ENCODE measurements at places on chromosomes 4 and X.

GRCh38 chrX:111170017-111170416 lies 74.0 kb downstream of the PAK3 start:
- no peak for DNase-seq

DNA sequence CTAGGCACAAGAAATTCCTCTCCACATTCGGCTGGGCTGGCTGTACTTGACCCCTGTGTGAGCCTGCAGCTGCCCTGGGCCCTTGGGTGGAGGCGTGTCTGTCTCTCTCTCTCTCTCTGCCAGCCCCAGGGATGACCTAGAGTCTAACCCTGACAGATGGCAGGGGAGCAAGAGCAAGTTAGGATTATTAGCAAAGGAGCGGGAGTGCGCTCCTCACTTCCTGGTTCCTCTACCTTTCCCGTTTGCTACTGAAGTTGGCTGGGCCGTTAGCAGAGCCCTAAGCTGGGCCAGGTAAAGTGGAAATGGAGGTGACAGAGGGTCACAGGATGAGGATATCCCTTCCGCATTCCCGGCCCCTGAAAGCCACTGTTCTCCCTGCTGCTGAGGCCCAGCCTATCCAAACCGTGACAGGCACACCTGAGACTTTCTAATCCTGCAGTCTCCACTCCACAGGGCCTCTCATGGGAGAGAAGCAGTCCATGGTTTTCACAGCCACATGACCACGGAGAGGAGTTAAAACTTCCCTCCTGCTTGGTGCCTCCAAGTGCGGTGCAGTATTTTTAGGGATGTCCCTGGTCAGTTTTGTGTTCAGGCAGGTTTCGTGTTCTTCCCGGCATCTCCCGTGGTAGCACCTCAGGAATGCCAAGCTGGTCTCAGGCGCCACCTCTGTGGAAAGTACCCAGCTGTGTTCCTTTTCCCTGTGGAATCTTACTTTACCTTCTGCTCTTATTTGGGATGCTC lies 79.3 kb downstream of the CLDN22 start:
- DNase-seq, result no peak

DNA sequence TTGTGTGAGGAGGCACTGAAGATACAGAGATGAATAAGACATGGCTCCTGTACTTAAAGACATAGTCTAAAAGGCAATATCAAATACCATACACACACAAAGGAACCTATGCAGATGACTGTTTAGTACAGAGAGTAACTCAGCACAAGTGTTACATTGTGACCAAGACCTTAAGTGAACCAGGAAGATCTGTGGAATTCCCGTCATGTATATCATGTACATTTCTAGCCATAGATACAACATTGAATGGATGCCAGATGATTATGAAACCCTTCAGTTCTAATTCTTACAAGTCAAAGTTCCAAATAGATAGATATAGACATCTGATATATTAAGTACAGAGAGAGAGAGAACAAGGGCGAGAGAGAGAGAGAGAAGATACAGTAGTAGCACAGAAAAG lies 73.2 kb downstream of the PAK3 start:
- DNase-seq, result no peak

DNA sequence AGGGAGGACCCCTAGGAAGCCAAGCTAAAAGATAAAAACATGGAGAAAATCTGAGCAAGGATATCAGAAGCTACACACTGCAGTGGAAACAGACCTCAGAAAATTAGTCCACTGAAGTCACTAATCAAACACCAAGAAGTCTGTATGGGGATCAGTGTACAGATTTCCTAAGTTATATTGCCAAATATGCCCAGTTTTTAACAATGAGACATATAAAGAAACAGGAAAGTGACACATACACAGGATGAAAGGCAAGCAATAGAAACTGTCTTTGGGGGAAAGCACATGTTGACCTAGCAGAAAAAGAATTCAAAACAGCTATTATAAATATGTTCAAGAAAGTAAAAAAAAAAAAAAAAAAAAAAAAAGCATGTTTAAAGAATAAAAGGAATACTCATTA lies 153.7 kb downstream of the PPP4R3C start:
- DNase-seq, result no peak

DNA sequence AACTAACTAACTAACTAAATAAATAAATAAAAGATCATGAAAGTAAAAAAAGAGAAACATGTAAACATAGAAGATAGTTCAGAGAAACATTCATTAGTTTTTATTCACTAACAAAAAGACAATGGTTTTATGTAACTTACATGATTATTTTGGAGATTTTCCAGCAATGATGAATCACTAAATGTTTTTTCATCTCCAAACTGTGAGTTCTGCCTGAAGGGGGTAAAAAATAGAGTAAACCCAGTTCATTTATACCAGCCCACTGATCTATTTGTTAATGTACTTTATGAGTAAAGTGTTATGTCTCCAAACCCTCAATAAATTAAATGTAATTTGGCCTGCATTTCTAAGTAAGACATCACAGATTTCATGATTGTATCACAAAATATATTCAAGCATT lies 101.1 kb downstream of the ATP8A1 start:
- no peak for DNase-seq

GRCh38 chr4:53744446-53745160 lies 153.3 kb upstream of the LNX1 start:
- no peak for DNase-seq

DNA sequence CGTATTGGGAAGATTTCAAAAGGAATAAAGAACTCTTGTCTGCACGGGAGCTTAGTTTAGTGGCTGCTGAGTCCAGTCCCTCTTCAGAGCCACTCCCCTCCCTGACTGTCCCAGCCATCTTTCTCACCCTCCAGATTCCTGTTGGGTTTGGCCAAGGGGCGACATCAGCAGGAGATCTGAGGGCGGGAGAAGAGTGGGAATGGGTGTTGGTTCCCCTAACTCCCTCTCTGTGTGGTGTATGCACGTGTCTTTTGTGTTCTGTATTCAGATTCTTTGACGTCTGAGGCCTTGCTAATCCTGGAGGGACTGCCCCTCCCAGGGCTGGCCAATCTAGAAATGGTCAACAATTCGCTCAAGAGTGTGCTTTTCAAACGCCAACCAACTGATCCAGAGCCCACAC lies 37.4 kb downstream of the CYTL1 start:
- no peak for DNase-seq

GRCh38 chrX:134481339-134481738 lies 21.4 kb downstream of the HPRT1 start:
- DNase-seq, result no peak

GRCh38 chrX:70196961-70197720 lies 19.9 kb downstream of the DGAT2L6 start:
- peak; percentile 74 for DNase-seq

Data from activated T-cell treated with anti-CD3 and anti-CD28 coated beads, Interleukin-2, amount 50 U/mL, for 48 hours (primary cell).